ENCODE measurements at places on chromosomes 3 and 15.

- DNase-seq = no peak
These were observed 105.8 kb upstream of the C15orf61 start for GRCh38 chr15:67415181-67415580.

DNA sequence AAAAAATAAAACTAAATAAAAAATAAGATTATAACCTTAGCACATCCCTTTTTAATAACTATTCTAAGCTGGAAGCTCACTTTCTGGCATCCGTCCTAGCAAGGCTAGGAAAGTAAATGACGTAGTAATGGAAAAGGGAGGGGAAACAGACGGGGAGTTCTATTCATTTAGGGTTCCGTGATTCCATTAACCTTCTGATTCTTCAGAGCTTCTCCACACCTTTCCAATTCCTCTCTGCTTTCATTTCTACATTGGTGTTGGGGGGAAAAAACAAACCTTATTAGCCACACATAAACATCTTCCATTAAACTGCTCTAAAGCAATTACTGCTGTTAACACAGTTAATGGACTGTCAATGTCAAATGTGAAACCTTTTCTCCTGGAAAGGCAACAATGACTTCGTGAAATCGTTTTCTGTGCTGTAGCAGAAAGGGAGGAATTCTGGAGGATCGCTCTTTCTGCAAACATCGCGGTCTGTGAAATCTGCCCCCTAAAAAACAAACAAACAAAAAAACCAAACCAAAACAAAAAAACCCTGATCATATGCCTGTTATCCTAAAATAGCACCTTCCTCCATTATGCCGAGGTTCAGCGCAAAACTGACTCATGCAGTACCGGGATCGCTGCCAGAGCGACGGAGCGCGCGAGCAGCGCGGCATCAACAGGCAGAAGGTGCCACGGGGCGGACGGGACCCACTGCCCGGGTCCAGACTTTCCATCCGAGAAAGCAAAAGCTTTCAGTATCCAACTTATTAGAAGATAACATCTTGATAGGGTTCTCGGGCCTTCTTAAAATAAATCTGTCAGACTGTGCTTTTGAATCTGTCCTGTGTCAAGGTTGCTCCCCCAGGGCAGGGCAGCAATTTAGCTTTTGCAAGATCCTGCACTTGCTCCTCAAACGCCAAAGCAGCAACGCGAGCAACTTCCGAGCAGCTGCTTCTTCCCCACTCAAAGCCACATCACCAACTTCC lies 156.2 kb downstream of the FGF12 start:
- DNase-seq = no peak

GRCh38 chr3:54004335-54004734 lies 112.7 kb upstream of the SELENOK start:
- no peak for DNase-seq

DNA sequence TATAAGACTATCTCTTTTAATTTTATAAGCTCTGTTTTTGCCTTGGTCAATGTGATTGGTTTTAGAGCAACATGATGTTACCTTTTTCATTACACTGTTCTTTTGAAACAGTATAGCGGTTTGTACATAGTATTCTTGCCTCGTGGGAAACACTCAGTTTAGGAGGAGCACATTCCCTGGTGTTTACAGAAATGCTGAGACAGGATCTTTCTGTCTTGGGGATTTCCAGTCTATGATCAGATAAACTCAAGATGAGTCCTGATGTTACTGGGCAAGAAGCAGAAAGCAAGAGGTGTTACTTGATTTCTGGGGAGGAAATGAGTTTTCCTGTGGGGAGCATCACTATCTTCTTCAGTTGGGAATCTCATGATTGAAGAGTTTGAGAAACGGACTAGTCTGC lies 2.5 kb downstream of the TMEM266 start:
- DNase-seq = no peak

DNA sequence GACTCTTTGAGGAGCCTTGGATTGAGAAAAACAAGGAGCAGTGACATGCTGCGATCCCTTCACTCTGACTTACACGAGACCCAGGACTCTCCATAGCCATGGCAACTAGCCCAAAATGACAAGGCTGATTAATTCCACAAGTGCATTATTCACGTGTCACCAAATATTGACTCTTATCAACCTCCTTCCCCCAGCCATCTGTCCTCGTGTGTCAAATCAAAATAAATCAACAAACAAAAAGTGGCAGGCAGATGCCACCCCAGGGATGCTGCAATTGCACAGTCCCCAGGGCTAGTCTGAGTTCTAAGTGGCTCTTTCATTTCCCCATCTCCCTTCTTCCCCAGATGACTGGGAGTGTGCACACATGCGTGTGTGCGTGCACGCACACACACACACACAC lies 104.9 kb downstream of the AQP9 start:
- no peak for DNase-seq

- DNase-seq = no peak
These were observed 125.9 kb upstream of the HES1 start for GRCh38 chr3:194009892-194010533.

- no peak for DNase-seq
These were observed 525.1 kb upstream of the GOLIM4 start for GRCh38 chr3:168620854-168621253.

DNA sequence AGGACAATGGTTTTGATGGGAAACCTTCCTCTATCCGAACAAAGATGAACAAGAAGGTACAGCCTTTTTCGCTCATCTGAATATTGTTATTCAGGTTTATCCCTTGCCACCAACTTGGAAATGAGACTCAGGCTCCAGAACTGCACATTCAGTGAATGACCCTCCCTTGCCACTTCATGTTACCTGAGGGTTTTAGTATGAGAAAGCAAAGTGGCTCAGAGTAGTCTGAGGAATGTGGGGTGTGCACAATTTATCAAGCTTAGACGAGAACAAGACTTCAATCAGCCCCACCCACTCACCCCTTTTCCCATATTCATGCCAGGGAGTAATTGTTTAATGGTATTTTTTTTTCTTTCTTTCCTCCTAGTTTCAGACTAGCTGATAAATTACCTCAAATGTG lies 265.3 kb upstream of the POU1F1 start:
- DNase-seq = no peak

DNA sequence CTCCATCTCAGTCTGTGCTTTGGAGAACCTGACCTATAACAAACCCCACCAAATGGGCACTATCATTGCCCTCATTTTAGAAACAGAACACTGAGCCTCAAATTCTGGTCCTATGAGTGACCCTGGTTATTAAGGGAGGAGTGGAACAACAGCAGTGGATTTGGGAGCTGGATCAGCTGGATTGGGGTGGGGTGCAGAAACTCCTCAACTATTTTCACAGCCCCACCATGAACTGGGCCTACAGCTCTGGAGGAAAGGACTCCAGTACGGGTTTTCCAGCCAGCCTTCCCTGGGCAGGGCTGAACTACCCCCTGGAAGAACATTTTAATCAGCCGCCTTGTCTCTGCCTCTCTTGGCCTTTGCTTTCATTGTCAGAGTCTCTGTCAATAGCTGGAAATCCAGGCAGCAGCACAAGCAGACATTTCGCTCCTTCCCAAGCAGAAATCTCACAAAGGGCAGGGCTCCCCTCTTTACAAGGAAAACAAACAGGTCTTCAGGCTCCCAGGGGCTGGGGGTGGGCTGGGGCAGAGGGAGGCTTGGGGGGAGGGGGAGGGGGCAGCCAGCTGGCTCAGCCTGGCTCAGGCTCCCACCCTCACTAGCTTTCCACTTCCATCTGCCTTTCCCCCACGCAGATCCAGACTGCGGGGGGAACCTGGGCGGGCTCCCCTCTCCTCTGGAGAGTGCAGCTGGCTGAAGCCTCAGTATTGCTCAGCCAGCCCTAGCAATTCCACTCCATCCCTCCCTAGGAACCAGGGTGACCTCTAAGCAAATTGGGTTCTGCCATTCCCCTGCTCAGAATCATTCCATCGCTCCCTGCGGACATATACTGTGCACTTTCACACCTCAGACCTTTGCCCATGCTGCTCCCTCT lies 13.7 kb upstream of the TLE3 start:
- no peak for DNase-seq

GRCh38 chr15:38225381-38225780 lies 27.3 kb upstream of the SPRED1 start:
- no peak for DNase-seq

GRCh38 chr15:27656296-27656987 lies 442.7 kb downstream of the OCA2 start:
- no peak for DNase-seq

GRCh38 chr3:160771811-160772459 lies 15.9 kb downstream of the PPM1L start:
- no peak for DNase-seq

DNA sequence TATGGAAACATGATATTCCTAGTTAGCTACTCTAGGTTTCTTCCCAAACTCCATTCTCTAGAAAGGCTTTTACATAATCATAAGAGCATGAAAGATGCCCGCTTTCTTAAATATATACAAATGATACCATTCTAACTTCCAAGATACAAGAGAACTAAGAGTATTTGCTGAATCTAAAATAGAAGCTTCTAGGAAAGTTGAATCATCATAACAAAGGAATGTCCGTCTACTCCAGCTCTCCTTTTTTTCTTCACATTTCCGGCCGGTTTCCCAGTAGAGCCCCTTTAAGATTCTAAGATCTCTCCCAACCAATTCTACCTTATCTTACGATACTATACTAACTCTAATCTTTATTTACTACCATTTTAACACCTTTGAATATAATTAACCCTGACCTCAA lies 60.1 kb downstream of the RAD18 start:
- no peak for DNase-seq

DNA sequence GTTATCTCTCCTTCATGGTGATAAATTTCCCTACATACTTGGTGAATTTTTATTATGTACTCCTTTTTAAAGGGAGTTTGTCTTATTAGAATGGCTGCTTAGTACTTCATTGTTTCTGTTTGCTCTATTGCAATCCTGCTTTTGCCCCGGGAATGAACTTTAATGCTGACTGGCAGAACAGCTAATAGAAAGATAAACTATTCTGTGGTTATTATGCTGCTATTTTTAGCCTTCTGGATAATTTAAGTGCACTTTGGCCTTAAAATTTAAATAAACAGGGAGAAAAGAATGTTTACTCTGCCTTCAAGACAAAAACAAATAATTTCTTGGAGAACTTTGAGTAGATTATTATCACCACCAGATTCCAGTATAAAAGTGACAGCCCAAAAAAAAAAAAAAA lies 413.8 kb upstream of the CCDC54 start:
- no peak for DNase-seq

DNA sequence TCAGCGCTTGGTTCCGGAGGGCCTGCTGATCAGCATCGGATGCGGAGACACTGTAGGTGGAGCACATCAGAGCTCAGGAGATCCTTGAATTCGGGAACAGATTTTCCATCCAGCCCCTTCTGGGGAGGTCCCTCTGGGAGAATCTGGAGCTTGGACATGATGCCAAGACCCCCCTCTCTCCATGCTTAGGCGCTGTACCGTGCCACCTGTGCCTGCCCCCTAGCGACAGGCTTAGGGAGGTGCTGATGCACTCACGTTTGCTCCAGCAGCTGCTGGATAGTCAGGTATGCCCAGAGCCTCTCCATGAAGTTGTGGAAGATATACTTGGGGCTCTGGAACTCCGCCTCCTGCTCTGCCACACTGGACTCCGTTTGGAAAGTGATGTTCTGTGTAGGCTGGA lies 9.7 kb downstream of the ITIH4 start:
- DNase-seq = peak; percentile 75

- DNase-seq = no peak
These were observed 287.1 kb downstream of the IL5RA start for GRCh38 chr3:2823031-2823430.

- DNase-seq = no peak
These were observed 186.7 kb upstream of the CDIN1 start for GRCh38 chr15:36392676-36393266.

GRCh38 chr15:63387748-63388493 lies 6.3 kb upstream of the CA12 start:
- no peak for DNase-seq

GRCh38 chr3:60475096-60475495 lies 776.2 kb downstream of the FHIT start:
- no peak for DNase-seq

DNA sequence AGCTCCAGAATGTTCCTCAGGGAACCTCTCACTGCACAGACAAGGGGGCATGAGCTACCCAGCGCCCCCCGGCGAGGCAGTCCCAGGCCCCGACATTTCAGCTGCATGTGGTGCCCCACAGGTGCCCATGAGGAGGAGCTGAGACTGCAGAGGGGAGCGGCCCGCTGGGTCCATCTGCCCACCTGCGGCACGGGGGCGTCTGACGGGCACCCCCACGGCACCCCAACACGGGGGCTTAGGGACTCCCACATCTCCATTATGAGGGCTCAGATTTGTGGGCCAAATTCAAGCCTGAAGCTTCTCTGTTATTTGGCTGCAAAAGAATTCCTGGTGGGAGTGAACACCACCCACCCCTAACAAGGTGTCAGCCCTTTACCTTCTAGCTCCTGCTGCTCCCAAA lies 258.4 kb downstream of the UACA start:
- no peak for DNase-seq

- DNase-seq = no peak
These were observed 105.4 kb downstream of the CLASP2 start for GRCh38 chr3:33612607-33613006.

GRCh38 chr3:11350374-11350773 lies 78.2 kb downstream of the ATG7 start:
- no peak for DNase-seq

DNA sequence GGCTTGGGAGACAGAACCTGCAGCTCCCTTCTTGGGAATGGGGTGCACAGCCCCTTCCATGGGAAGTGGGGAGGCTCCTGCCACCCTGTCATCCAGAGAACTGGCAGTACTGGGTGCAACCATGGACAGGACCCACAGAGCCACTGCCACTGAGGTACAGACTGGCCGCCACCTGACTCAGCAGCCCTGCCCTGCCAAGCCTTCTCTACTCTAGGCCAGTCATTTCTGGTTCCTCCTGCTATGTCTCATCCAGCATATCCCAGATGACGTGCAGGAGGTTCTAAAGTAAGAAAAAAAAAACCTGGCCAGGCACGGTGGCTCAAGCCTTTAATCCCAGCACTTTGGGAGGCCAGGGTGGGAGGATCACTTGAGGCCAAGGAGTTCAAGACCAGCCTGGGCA lies 76.9 kb upstream of the RPL32 start:
- no peak for DNase-seq

DNA sequence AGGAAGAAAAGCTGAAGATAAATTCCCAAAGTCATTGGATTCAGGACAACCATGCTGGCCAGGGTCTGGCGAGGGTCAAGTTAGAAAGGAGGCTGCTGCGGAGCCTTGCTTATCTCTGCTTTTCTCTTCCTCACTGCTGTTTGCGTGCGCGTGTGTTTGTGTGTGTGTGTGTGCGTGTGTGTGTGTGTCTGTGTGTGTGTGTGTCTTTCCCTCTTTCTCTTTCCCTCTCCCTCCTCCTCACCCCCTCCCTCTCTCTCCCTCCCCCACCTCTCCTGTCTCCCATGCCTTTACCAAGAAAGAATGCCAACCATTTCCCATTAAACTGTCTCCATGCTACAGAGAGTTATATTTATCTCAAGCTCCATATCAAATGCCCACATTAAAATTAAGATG lies at the start of gene COLQ:
COLQ (minus strand) TSS at position 134 of the 393 bp plus-strand sequence; CDS start at position 53, 81 bp downstream.
- DNase-seq = no peak

GRCh38 chr3:72189339-72189738 lies 404.4 kb upstream of the PROK2 start:
- no peak for DNase-seq

Measured in GM13976 (cell line).